Activated T-cell treated with anti-CD3 and anti-CD28 coated beads for 1 hour (primary cell): ENCODE measurements at places on chromosomes 3 and 15.

DNA sequence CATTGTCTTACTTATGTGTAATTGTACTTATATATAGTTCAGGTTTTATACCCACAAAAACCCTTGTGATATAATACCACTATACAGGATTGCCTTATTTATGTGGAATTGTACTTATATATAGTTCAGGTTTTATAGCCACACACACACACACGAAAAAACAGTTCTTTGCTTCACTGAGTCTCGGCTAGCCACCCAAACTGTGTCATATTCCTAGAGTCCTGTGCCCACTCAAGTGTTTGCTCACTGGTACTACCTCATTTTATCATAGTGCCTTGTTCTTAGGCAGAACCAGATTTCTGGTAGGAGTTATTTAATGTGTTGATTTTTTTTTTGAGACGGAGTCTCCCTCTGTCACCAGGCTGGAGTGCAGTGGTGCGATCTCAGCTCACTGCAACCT is 12.5 kb downstream of the RASA2 start:
- no peak for DNase-seq

- no peak for DNase-seq
Observed at GRCh38 chr3:156010829-156011228, 109.5 kb upstream of the KCNAB1 start.

- DNase-seq, result no peak
Observed at GRCh38 chr3:138827222-138827621, 7.5 kb downstream of the PIK3CB start.

- DNase-seq, result no peak
Observed at GRCh38 chr3:128502712-128503111, 9.7 kb upstream of the GATA2 start.

DNA sequence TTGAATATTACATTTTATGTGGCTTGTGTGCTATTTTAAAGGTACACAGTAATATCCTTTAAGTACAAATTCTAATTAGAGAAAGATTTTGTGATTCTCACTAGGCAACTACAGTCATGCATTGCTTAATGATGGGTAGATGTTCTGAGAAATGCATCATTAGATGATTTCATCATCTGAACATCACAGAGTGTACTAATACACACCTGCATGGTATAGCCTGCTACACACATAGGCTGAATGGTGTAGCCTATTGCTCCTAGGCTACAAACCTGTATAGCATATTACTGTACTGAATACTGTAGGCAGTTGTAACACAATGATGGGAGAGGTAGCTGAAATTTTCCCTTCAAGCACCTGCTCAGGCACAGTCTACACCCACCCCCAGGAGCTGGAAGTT is 217.4 kb upstream of the EOMES start:
- no peak for DNase-seq

GRCh38 chr3:196700801-196701200 is 11.2 kb downstream of the CEP19 start:
- no peak for DNase-seq

- DNase-seq, result no peak
Observed at GRCh38 chr15:56798639-56799038, 65.3 kb upstream of the ZNF280D start.

GRCh38 chr15:94844538-94845389 is 613.4 kb downstream of the MCTP2 start:
- no peak for DNase-seq

DNA sequence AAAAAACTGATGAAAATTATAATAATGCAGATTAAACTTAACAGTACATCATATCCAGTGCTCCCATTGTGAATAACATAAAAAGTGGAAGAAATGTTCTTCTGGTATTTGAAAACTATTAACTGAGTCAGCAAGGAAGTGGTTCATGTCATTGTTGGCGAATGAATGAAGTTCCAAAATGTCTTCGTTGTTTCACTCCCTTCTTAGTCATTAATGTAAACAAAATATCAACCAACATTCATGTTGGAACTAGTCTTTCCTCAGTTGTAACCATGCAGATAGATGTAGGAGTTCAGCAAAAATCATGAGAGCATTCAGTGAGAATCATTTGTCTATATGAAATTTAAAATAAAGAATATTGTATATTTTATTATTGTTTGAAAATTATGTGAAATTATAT is 44.1 kb upstream of the ICE2 start:
- DNase-seq, result no peak

GRCh38 chr3:45665101-45665572 is 24.1 kb upstream of the SACM1L start:
- DNase-seq, result peak; percentile 30

- no peak for DNase-seq
Observed at GRCh38 chr3:47527952-47528725, 14.6 kb upstream of the ELP6 start.

DNA sequence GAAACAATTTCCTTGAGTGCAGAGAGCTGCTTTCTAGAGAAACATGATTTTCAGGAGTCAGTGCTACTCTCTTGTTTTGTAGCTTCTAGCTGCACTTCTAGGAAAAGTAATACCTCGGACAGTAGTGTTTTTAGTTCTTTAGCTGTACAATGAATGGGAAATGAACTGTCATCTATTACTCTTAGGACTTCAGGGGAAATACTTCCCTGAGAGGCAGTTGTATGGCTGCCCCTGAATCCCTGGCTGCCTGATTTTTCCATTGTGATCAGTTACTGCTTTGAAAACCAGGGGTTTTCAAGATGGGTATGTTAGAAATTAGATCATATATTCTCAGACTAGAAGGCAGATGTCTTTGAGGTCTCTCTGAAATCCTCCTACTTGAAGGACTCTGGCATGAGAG is 200.3 kb upstream of the SEMA6D start:
- no peak for DNase-seq

DNA sequence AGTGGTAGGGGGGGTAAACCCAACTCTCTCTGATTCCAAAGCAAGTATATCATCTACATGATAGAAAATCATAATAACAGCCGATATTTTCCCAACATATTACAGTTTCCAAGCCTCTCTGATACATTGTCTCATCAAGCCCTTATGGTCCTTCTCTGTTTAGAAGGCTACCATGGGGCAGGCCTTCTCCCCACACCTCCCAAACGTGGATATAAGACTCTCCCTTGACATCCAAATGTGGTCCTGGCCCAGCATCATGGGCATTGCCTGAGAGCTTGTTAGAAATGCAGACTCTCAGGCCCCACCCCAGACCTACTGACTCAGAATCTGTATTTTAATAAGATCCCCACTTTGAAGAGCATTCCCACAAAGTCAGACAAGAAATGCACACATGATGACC is 17.7 kb upstream of the CCR9 start:
- no peak for DNase-seq

DNA sequence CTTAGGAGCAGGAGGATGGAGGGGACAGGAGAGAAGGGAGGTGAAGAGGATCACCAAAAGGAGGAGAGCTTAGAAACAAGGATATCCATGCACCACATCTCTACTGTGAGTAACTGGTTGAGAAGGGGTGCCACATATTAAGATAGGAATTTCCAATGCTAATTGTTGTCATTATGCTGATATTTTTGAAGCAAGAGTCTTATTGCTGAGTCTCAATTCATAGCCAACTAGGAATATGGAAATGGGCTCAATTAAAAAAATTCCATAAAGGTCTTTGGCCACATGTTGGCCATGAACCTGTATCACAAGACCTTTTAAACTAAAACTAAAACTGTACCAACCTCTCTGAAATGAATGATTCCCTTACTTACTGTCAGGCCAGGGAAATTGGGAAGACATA is 642.6 kb downstream of the MAGI1 start:
- DNase-seq, result no peak

DNA sequence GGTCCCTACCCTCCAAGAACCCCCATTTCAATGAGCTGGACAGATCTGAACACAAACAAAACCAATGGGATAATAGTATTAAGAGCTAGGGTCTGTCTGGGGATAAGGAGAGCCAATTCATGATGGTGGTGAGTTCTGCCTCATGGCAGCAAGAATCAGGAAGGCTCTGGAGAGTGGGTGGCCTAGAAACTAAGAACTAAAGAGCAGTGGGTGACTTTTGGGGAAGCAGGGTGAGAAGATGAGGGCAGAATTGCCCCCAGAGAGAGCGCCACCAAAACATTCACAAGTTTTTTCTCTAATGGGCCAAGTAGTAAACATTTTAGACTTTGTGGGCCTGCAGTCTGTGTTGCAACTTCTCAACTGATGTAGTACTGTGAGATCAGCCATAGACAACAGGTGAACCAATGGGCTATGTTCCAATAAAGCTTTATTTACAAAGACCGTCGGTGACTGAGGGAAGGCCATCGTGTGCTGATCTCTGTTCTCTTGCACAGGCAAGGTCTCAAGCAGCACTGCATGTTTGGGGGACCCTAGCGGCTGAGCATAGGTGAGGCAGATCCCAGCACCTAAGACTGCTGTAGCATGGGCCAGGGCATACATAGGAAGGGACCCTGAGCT is 225.5 kb upstream of the ST8SIA2 start:
- DNase-seq, result no peak

DNA sequence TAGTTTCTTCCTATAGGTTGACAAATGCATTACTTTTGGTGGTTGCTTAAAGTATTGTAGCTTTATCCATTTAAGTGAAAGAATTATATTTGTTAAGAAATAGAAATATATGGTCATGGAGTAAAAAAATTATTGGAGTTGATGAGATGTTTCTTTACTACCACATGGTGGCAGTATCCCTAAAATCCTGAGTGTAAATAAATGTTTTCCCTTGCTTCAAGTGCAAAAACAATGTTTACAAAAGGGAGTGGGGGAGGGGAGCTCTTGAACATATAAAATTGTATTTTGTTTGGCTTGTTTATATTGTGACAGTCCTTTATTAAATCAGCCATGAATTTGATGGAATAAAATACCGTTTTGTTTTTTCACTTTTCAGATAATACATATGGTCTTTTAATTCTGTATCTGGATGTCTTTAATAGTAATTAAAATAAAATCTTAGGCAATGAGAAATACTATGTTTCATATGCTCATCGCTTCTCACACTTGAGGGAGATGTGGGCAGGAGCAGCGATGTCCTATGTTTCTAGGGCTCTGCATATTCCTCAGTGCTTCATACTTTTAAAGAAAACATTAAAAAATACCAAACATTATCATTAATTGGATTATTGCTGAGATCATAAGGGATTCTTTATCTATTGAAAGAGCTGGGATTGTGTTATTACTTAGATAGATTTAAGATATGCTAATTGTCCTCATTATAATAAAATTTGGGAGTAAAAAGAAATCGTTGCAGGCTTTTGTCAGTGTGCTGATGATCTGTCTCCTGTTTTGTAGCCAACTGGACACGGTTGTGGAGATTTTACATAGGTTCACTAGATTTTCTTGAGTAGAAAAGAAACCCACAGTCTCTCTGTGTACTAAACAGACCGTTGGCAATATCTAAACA is 349.7 kb downstream of the TUSC7 start:
- DNase-seq, result no peak

GRCh38 chr3:53688989-53689388 is 157.2 kb downstream of the CHDH start:
- no peak for DNase-seq

DNA sequence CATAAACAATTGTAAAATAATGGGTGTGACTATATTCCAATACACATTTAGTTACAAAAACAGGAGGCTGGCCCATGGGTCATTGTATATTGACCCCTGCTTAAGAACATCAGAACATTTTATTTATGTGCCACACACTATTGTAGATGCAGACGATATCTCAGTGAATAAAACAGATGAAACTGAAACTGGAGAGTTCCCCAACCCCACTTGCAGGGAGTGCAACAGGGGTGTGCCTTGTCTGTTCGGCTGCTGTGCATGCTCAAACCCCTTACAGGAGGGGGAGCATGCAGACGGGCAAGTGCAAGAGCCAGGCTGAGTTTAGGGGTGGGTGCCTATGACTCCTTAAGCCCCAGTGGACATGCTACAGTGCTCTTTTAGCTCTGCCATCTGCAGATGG is 509.6 kb downstream of the IGSF11 start:
- DNase-seq, result no peak

- DNase-seq, result no peak
Observed at GRCh38 chr3:188240189-188240981, 86.4 kb downstream of the LPP start.

DNA sequence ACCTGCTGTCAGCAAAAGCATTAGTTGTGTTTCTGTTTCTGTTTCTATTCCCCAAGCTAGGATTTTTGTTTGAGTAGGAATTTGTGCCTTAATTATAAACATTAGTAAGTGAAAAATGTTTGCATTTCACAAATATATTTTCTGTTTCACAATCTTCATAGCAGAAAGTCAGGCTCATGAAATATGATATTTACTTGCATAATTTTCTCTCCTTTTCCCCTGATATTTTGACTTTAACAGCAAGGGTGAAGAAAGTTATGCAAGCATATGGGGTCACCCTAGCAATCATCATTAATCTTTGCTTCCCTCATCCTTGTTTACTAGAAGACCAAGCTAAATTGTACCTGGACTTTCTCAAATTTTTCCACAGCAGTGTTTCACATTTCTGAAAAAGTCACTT is 140.3 kb upstream of the SEMA6D start:
- DNase-seq, result no peak

DNA sequence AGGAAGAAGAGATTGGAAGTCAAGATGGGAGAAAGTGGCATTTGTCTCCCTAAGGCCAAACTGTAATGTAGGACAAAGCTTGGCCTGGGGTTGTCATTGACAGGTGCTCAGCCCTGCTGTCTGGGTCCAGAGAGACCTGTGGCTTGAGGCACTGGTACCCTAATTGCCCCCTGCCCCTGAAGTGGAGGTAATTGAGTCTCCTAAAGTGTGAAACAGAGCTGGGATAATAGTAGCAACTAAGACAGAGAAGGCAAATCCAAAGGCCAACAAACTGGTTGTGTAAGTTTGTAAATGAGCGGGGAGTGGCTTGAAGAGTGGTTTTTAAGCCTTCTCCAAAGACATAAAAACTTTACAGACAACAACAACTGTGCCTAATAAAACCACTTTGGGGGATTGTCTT is 264.2 kb upstream of the ROPN1 start:
- no peak for DNase-seq

DNA sequence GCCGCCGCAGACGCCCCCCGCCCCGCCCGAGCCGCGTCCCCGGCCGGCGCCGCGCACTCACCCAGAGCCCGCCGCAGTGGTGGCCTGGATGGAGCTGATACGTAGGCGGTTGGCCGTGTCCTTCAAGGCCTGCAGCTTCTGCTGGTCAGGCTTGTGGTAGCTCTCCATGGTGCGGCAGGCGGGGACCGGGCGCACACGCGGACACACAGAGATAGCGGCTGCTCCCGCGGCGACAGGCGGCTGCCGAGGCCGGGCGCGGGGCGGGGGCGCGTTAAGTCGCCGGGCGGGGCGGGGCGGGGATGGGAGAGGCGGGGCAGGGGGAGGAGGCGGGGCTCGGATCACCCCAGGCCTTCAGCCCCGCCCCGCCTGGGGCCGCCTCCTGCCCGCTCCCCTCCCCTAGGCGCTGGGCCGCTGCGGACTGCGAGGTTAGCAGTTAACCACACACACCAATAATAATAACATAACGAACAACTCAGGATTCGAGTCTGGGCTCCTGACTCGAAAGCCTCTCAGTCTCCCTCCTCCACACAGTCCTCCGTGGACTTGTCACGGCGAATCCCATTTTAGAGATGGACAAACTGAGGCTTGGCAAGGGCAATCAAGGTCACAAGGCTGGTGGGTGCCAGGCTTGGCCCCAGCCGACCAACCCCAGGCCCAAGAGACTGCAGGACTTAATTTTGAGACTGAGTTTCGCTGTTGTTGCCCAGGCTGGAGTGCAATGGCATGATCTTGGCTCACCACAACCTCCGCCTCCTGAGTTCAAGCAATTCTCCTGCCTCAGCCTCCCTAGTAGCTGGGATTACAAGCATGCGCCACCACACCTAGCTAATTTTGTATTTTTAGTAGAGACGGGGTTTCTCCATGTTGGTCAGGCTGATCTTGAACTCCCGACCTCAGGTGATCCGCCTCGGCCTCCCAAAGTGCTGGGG is at the start of gene TKT:
Gene TKT (minus strand): TSS at position 248 of the 929 bp plus-strand sequence. CDS start 80 bp downstream, at position 168.
- DNase-seq, result peak; percentile 71
